ENCODE measurements at places on chromosomes 4 and X.

DNA sequence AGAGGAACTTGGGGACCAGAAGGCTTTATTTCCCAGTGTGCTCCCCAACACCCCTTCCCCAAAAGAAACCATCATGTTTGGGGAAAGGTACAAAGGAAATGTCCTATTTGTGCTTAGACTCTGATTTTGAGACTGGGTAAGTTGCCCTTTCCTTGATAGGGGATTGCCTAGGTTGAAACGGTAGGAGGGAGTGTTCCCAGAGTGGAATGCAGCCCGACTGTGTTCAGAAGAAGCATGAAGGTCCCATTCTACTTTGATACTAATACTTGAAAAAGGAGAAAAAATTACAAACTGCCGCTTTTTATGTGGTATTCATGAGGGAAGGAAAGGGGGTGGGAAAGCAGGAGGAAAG is 32.4 kb upstream of the TMEM131L start:
- peak overlapping the region; percentile 44 for H3K27ac ChIP-seq
- H3K36me3 ChIP-seq = no peaks in the 10 kb centered on the region
- H3K4me1 ChIP-seq = peaks cover 19% of the 10 kb centered on the region
- H3K27me3 ChIP-seq = no peaks in the 10 kb centered on the region
- DNase-seq = no peak
- no peak overlapping the region for H3K4me3 ChIP-seq

- no peak overlapping the region for H3K4me3 ChIP-seq
- peaks cover 4% of the 10 kb centered on the region for H3K4me1 ChIP-seq
- H3K27me3 ChIP-seq = no peaks in the 10 kb centered on the region
- H3K36me3 ChIP-seq = no peaks in the 10 kb centered on the region
- DNase-seq = no peak
- no peak overlapping the region for H3K27ac ChIP-seq
Measured at GRCh38 chr4:99705891-99706290, 48.3 kb upstream of the C4orf54 start.

- H3K27ac ChIP-seq = no peak overlapping the region
- no peak for DNase-seq
- H3K4me1 ChIP-seq = no peaks in the 10 kb centered on the region
Measured at GRCh38 chr4:36692586-36692985, 411.2 kb downstream of the DTHD1 start.

GRCh38 chr4:117455088-117455487 is 369.7 kb upstream of the TRAM1L1 start:
- no peaks in the 10 kb centered on the region for H3K27me3 ChIP-seq
- H3K36me3 ChIP-seq = no peaks in the 10 kb centered on the region
- H3K27ac ChIP-seq = no peak overlapping the region
- H3K4me1 ChIP-seq = no peaks in the 10 kb centered on the region
- no peak for DNase-seq

DNA sequence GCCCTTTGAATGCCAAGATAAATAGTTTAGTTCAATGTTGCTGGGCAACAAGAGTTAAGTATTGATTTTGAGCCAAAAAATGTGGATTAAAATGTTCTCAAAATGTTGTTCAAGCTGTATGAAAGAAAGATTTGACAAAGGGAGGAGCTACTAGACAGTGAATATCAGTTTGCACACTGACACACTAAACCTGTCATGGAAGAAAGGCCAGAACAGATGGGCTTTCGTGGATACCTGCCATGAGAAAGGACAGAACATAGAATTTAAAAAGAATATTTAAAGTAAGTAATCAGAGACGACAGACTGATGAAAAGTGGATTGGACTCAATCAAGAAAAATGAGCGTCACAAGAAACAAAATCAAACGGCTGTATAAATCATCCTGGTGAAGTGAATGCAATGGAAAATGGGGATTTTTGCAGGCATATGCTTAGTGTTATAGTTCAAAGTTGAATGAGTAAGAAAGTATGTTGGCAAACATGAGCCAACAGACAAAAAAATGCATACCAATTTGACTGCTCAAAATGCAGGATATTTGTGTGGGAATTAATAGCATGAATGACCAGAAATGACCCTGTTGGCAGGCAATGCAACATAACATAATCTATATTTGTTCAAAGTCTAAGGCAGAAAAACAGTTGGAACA is 7.4 kb downstream of the PCDH18 start:
- H3K27ac ChIP-seq = no peak overlapping the region
- no peak overlapping the region for H3K4me3 ChIP-seq
- DNase-seq = no peak
- H3K36me3 ChIP-seq = no peaks in the 10 kb centered on the region
- no peaks in the 10 kb centered on the region for H3K4me1 ChIP-seq
- no peaks in the 10 kb centered on the region for H3K27me3 ChIP-seq

- H3K4me1 ChIP-seq = no peaks in the 10 kb centered on the region
- DNase-seq = no peak
- H3K36me3 ChIP-seq = no peaks in the 10 kb centered on the region
- H3K27me3 ChIP-seq = no peaks in the 10 kb centered on the region
Measured at GRCh38 chr4:20043991-20044390, 207.7 kb upstream of the SLIT2 start.

- H3K36me3 ChIP-seq = no peaks in the 10 kb centered on the region
- no peaks in the 10 kb centered on the region for H3K4me1 ChIP-seq
- H3K27ac ChIP-seq = no peak overlapping the region
Measured at GRCh38 chr4:8510191-8510590, 69.6 kb downstream of the TRMT44 start.
